NCI-H446 (cell line): ENCODE measurements at places on chromosomes 3 and 15.
A peak's percentile ranks its signal among the peaks of the same experiment; 100 is the strongest.

GRCh38 chr15:62125773-62126172 lies 39.3 kb downstream of the C2CD4B start:
- DNase-seq: no peak

- no peak for DNase-seq
Measured at GRCh38 chr15:60477164-60477563, 1.8 kb downstream of the ICE2 start.

DNA sequence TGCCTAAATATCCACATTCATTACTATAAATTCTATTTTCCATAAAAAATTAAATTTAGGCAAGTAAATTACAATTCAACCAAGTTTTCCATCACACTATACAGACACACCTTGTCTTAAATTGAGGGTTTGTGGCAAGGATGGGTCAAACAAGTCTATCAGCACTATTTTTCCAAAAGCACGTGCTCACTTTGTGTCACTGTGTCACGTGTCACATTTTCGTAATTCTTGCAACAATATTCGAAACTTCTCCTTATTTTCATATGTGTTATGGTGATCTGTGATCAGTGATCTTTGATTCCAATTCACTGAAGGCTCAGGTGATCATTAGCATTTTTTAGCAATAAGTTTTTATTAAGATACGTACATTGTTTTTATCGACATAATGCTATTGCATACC lies 323.3 kb upstream of the CNTN4 start:
- no peak for DNase-seq

GRCh38 chr3:105843994-105844393 lies 24.8 kb downstream of the CBLB start:
- no peak for DNase-seq

GRCh38 chr3:39132096-39133092 lies 21.0 kb downstream of the CSRNP1 start:
- DNase-seq: no peak

DNA sequence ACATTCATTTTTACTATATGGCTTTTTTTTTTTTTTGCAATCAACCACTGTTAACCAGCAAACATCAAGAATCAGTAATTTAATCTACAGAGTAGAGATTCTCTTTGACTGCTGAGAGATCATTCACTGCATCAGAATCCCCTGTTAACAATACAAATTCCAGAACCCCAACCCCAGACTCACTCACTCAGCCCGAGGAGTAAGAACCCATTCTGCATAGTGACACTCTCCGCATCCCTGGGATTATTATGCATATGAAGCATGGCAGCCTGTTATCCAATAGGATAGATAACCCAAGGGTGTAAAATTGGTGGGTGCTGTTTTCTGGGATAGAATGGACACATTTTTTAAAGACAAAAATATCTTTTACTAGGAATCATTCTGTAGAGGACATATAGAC lies 76.3 kb upstream of the CCDC39 start:
- DNase-seq: no peak

- DNase-seq: no peak
Measured at GRCh38 chr15:37743826-37744225, 190.6 kb upstream of the TMCO5A start.

DNA sequence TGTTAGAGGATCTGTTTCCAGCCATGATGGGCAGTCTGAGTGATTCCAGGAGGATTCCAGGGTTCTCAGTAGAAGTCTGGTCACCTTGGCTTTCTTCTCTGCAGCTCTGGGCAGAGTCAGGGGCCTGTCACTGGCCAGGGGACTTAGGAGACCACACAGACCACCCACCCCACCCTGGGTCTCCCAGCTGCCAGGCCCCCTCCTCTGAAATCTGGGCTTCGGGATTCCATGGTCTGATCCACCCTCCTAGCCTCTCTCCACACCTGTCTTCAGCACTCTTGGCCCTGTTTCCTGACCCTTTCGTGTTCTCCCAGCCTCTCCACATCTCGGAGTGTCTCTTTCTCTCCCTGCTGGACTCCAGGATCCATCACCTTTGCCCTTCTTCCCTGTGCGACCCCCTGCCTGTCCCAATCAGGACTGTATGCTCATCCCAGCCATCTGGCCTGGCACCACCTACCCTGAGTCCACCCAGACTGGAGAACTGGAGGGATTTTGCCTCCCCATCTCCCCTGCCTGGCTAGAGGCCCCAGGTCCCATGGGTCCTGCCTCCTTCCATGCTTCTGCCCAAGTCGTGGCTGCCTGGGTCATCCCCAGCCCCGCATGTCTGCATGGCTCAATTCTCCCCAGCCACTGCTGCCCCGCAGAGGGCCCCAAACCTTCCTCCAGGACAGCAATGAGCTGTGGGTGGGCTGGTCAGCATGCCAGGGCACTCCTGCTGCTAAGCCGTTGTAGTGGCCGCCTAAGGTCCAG lies 34.3 kb downstream of the GOLGA6L10 start:
- DNase-seq: no peak

DNA sequence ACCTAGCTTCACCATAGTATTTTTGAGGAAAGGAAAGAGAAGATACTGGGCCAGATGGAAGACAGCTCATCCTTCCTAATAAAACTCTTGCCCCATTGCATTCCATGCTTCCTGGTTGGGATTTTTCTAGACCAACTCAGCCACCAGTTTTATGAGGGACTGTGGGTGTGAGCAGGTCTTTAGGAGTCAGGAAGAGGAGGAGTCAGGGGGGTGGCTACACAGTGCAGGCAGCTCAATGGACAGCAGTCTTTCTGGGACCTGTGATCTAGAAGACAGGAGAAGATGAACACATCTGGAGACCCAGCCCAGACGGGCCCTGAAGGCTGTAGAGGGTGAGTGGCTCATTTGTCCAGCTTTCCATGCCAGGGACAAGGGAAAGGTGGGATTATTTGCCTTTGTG lies at the start of gene NOX5:
Gene NOX5 (plus strand): TSS at position 242 of the 400 bp plus-strand sequence. CDS start 41 bp downstream, at position 283.
- no peak for DNase-seq

- no peak for DNase-seq
Measured at GRCh38 chr3:149839896-149840295, 26.9 kb downstream of the RNF13 start.

- DNase-seq: no peak
Measured at GRCh38 chr15:88431441-88431840, 35.7 kb downstream of the MRPL46 start.

- DNase-seq: peak; percentile 47
Measured at GRCh38 chr15:41603941-41604911, 45.2 kb downstream of the TYRO3 start.

GRCh38 chr3:121894301-121894990 lies at the start of gene SLC15A2:
SLC15A2 (plus strand) TSS chr3:121894401; CDS start chr3:121894477, 76 bp downstream.
- DNase-seq: peak; percentile 53

- no peak for DNase-seq
Measured at GRCh38 chr3:135368781-135369180, 573.7 kb downstream of the EPHB1 start.

GRCh38 chr3:32882603-32883025 lies 64.8 kb downstream of the TRIM71 start:
- DNase-seq: no peak

- no peak for DNase-seq
Measured at GRCh38 chr15:61680260-61681037, 379.8 kb downstream of the VPS13C start.

GRCh38 chr15:37070686-37071085 lies 29.7 kb downstream of the MEIS2 start:
- DNase-seq: no peak

DNA sequence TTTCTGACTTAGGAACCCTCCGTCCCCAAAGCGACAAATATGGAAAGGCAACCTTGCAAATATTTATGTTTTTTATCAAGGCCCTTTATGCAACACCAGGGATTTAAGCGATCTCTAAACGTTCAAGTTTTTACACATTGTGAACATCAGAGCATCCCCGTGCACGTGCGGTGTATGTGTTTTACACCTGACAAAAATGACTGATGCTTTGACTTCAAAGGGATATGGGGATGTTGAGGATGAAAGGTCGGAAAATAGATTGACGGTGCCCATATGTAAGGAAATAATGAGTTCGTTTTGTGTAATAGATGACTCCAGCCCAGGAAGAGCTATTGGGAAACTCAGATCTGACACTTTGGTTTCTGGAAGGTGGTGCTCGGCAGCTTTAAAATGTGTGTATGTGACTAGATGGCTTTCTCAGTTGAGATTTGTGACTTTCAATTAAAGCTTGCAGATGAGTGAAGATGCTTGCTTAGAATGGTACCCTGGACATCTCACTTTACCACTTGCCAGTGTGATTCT lies 866 bp downstream of the SLC49A4 start:
- no peak for DNase-seq

GRCh38 chr3:12175844-12176453 lies 17.2 kb upstream of the TIMP4 start:
- no peak for DNase-seq

DNA sequence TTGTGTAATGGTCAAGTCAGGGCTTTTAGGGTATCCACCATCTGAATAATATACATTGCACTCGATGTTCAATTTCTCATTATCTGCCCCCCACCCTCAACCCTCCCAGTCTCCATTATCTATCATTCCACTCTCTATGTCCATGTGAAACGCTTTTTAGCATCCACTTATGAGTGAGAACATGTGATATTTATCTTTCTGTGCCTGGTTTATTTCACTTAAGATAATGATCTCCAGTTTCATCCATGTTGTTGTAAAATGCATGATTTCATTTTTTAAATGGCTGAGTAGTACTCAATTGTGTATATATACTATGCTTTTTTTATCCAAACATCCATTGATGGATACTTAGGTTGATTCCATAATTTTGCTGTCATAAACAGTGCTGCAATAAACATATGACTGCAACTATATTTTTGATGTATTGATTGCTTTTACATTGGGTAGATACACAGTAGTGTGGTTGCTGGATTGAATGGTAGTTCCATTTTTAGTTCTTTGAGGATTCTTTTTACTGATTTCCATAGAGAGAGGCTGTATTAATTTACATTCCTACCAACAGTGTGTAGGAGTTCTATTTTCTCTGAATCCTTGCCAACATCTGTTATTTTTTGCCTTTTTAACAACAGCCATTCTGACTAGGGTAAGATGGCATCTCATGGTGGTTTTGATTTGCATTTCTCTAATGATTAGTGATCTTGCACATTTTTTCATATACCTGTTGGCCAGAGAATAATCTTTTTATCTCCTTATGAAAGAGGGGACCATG lies 332.9 kb upstream of the TGFBR2 start:
- DNase-seq: no peak
